ENCODE measurements at places on chromosomes 3 and 15.

- no peak for DNase-seq
Observed at GRCh38 chr3:44437800-44438199, 39.7 kb downstream of the ZNF445 start.

- DNase-seq, result no peak
Observed at GRCh38 chr3:100978011-100978659, 15.1 kb downstream of the ABI3BP start.

GRCh38 chr3:52520141-52520667, 13.5 kb downstream of the NT5DC2 start:
- DNase-seq, result no peak

GRCh38 chr3:134598763-134599545, 51.9 kb downstream of the KY start:
- no peak for DNase-seq

DNA sequence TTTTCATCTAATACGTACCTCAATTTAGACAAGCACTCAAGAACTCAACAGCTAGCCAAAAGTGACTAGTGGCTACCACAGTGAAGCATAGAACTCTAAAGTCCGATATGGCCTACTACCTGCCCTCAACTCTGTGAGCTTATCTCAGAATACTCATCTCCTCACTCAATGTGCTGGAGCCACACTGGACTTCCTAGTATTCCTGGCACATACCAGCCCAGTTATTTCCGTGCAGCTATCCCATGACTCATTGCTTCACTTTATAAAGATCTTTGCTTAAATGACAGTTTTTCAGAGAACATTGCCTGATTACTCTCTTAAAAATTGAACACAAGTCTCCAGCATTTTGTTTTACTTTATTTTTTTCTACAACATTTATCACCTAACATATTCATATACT, 524.7 kb downstream of the PYDC2 start:
- peak; percentile 36 for DNase-seq
